ENCODE measurements at places on chromosomes 1 and 21.

DNA sequence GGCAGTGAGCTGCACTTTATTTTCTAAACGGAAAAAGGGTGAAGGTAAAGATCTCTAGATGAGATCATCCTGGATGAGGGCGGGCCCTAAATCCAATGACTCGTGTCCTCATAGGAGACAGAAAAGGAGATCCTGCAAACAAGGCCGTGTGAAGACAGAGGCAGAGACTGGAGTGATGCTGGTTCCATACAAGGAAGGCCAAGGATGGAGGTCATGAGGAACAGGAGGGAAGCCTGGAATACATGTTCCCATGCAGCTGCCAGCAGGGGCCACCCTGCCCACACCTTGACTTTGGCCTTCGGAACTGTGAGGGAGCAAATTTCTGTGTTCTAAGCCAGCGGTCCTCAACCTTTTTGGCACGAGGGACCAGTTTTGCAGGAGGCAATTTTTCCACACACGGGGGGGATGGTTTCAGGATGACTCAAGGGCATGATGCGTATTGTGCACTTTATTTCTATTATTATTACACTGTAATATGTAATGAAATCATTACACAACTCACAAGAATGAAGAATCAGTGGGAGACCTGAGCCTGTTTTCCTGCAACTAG is 94.3 kb downstream of the PSMG1 start:
- DNase-seq = no peak

DNA sequence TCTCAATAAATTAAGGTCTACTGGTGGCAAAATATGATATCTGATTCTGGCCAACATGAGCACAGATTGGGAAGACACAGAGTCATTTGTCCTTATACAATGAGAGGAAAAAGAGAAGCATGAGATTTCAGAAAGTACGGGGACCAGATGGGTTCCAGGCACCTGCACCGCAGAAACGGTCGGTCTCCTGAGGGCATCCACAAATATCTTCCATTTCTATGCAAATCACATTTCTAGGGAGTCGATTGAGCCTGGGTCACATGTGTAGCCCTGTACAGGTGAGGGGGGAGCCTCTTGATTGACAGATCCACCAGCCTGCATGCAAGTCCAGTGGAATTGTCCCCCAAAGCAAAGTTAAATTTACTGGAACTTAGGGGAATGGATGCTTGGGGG is 415.6 kb downstream of the NPHP4 start:
- DNase-seq = no peak

GRCh38 chr1:48194801-48195200 is 27.7 kb upstream of the SLC5A9 start:
- no peak for DNase-seq

DNA sequence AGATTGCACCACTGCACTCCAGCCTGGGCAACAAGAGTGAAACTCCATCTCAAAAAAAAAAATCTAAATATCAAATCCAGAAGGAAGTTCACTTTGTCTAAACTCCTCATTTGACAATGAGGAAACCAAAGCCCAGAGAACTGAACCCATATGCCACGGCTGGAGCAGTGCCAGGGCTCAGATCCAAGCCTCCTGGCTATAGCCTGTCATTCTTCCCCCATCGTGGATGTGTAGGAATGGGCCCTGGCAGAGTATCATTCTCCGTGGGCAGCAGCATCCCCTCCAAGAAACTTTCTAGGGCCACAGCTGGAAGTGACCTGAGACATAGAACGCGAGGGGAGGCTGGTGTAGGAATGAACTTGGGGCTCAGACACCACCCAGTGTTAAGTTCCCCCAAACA is 47.2 kb downstream of the CAPN9 start:
- no peak for DNase-seq

DNA sequence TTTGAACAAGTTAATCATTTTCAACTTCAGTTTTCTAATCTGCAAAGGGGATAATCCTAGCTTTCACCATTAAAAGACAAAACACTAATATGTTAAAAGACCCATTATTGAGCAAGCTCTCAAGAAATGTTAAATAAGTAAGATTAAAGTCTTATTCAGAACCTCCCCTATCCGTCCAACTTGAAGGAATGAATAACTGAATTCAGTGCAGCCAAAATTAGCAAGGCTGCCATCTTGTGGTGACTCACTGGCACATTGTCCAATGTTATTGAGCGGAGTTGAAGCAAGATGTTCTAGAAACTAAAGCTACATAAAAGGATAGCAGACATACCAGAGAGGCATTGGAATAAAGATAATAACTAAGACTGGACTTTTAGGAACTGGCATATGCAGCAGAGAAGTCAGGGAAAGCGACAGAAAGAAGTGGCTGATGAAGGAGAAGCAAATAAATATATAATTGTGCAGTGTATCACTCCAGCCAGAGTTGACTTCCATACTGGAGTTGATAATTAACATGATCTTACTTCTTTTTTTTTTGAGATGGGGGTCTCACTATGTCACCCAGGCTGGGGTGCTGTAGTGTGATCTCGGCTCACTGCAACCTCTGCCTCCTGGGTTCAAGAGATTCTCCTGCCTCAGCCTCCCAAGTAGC is 8.2 kb upstream of the CAP1 start:
- DNase-seq = no peak

DNA sequence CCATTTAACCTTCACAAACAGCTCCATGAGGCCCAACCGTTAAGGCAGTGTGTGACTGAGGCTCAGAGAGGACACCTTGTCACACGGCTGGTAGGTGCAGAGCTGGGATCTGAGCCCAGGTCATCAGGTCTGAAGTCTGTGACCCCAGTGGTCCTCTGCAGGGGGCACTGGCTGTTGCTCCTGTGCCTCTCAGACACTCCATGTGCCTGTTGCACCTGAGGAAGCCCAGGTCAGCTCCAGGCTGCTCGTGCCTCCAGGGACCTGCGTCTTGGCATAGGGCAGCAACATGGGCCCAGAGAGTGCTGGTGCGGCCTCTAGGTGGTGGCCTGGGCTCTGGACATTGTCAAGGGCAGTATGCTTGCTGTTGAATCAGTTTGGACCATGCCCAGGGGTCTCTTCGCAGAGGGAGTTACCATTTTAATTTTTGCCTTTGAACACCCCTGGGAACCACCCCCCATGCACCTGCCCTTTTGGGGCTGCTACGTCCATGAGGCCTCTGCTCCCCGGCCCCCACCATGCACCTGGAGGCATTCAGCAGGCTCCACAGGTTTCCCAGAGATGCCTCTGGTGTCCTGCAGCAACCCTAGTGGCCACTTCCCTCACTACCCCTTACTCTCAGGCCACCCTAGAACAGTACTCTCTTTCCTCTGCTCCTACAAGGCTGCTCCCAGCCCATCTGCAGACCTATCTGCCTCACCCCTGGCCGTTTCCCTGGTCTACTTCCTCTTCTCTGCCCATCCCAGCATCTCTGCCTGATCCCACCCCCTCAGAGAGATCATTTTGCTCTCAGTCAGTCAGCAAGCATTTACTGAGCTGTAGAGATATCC is 25.2 kb upstream of the EPS8L3 start:
- DNase-seq = no peak

DNA sequence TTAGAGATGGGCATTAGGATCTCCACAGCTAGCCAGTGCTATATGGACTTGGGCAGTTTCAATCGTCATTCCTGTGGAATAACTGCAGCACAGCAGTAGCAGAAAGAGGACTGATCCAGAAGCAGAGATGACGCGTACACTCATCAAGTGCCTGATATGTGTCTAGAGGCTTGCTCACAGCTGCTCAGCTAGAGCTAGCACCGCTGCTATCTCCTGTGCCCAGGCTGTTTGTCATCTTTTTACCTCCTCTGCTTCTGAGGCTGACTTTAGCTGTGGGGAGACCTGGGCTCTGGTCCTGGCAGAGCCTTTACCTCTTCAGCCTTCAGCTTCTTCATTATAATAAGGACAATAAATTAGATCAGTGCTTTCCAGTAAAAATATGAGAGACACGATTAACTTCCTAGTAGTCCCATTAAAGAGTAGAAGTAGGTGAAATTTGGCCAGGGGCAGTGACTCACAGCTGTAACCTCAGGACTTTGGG is 5.3 kb downstream of the TENT5C start:
- no peak for DNase-seq

- DNase-seq = no peak
Observed at GRCh38 chr1:18868354-18868753, 8.9 kb upstream of the TAS1R2 start.

- DNase-seq = no peak
Observed at GRCh38 chr1:111733183-111733991, 5.8 kb downstream of the INKA2 start.

DNA sequence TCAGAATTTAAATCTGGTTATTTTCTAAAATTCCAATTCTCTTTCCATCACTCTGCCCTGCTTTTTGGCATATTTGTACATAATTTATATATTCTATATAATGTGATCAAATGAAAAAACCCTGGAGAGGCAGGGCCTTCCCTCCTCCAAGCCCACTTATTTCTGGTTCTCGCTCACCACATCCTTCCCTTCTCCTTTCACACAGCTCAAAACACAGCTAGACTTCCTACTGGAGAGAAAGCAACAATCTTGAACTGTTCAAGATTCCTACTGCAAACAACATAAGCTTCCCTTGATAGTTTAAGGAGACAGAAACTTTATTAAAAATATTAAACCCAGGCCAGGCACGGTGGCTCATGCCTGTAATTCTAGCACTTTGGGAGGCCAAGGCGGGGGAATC is 7.6 kb upstream of the AIM2 start:
- no peak for DNase-seq

DNA sequence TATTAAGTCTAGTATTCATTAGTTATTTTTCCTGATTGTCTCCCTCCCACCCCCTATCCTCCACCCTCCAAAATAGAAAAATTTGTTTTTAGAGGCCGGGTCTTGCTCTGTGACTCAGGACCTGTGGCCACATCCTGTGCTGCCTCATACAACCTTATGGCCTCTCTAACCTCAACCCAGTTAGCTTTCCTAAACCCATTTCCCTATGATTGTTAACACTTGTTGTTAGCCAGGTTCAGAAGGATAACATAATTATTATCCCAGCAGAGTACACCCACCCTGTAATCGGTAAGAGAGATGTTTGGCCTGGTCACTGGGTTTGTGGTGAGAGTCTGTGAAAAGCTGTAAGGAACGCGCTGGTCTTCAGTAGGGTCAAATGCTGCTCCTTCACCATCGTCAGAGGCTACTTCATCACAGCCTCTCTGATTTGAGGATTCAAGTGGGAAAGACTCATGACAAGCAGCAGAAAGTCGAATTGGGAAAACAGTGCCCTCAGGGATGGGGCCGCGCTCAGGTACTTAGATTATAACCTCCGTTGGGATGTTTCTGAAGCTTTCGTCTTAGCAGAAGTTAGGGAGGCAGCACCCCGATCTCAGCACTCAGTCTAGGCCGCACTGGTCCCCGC is 35.9 kb upstream of the HMGN1 start:
- no peak for DNase-seq

- DNase-seq = no peak
Observed at GRCh38 chr1:41559331-41559730, 74.8 kb upstream of the EDN2 start.

- peak; percentile 49 for DNase-seq
Observed at GRCh38 chr1:180579961-180580611, 21.3 kb downstream of the OVAAL start.

DNA sequence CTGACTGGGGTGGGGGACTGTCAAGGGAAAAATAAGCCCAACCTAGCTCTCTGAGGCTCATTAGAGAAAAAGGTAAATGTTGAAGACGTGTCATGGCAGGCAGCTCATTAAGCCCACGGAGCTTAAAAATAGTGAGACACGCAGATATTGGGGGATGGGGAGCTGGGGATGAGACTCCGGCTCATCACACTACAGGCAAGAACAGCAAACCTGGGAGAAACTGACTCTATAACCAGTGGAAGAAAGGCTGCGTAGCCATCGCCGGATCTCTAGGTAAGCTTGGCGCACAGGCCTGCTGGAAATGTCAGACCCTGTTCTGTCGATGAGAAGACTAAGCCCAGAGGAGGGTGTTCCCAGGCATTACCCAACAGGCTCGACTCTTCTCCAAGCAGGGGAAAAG is 78.0 kb downstream of the SYT2 start:
- no peak for DNase-seq

Data from kidney epithelial cell (primary cell).